ENCODE measurements at places on chromosomes 12 and 14.
A peak's percentile ranks its signal among the peaks of the same experiment; 100 is the strongest.

DNA sequence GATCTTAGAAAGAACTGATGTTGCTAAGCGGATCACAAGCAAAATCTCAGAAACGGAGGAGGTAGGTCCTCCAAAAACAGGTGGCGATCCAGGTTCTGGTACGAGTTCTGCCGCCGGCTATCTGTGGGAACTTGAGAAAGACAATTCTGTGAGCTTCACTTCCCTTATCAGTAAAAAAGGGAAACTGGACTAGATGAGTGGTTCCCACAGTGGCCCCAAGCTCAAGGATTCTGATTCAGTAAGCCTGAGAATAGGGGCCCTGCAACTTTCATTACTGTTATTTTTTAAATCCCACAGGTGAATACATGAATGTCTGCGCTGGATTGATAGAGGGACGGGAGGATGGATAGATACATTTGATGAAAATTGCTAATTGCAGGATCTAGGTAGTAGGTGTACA is 160.2 kb downstream of the PPM1H start:
- no peak for DNase-seq

- DNase-seq = no peak
These were observed 10.4 kb downstream of the CPNE6 start for GRCh38 chr14:24081739-24082211.

DNA sequence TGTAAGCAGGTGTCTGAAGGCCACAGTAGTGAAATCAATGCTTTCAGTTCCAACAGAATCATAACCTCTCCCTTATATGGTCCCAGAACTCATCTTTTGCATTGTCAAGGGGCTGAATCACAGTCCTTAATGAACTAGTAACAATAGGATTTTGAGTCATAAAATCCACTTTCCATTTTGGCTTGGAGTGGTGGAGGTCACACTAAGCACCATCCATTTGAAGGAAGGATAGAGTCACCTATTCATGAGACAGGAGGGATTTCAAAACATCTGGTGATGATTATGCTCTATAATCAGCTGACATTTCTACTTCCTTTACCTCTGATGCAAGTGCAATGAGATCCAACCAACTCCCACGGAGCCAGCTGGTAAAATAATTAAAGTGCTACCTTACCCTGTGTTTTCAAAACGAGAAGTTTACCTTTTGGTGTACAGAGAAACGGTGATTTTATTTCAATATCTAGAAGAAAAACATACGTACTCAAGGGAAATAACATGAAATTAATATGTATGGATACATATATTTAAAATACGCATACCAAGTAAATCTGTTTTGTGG is 59.1 kb downstream of the TMEM132D start:
- DNase-seq = no peak

DNA sequence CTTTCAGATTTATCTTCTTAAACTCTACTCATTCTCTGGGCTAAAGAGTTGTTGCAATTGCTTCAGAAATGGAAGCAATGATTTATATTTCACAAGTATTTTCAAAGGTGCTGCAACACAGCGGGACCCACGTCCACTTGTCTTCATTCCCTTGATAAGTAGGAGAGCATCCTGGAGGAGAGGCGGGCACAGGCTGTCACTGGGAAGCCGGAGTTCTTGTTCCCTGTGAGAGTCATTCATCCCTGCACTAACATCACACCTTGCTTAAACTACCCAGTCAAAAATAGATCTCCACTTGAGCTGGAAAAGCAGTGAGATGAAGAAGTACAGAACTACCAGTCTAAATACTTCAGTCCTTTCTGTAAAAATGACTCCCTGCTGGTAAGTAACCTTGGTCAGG is 160.5 kb upstream of the RASSF8 start:
- DNase-seq = no peak

DNA sequence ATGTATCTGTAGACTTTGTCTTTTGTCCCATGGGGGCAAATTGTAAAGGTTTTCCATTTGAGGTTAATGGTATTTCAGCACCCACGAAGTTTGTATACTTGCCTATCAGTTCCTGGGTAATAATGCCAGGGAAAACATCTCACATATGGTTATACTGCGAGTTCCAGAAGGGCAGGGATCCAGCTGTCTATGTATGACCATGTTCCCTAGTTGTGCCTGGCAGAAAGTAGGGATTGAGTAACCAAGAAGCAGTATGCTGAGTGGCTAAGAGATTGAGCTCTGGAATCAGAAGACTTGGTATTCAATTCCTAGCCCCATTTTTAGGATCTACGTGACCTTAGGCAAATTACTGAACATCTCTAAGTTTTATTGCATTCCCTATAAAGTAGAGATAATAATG is 173.2 kb upstream of the PWP1 start:
- no peak for DNase-seq

DNA sequence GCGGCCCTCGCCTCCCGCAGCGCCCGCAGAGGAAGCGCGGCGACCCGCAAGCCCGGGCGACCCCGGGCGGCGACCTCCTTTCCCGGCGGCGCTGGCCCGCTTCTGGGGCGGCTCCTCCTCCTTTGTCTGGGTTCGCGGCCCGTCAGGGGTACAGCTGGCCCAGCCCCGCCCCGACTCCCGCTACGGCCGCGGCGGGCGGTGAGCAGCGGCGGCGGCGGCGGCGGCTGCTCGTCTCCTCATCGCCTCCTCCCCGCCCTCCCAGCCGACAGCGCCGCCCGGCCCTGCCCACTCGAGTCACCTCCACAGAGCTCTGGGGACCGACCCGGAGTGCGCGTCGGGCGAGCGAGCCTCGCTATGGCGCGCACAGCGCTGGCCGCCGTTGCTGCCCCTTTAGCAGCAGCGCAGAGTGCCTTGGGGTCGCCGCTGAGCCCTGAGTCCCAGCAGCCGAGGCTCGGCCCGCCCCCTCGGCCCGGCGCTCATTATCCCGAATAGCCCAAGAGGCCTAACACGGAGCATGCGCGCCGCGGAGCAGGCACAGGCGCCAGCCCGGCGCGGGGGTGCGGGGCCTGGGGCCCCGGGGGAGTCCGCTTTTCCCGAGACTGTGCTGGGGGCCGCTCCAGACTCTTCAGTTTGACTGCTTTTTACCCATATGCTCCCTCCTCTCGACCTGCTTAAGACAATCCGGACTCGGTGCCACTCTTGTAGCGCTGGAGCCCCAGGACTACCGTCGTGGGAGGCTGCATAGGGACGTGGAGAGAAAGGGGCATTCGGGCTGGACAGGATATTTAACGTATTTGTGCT is at the start of gene SOS2:
SOS2 (minus strand) TSS at position 104 of the 801 bp plus-strand sequence. CDS start 295 bp downstream, outside the sequence.
- DNase-seq = peak; percentile 90

DNA sequence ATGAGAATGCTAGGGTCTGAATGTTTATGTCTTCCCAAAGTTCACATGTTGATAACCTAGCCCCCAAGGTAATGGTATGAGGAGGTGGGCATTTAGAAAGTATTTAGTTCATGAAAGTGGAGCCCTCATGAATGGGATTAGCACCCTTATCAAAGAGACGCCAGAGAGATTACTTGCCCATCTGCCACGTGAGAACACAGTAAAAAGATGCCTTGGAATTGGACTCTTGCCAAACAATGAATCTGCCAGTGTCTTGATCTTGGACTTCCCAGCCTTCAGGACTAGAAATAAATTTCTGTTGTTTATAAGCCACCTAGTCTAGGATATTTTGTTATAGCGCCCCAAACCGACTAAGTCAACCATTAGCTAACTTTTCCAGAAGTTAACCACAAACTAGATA is 92.0 kb upstream of the SLC38A4 start:
- no peak for DNase-seq

GRCh38 chr14:44940944-44941343 is 20.8 kb downstream of the KLHL28 start:
- DNase-seq = no peak

GRCh38 chr14:66802962-66803361 is 295.0 kb downstream of the GPHN start:
- no peak for DNase-seq
